ENCODE measurements at places on chromosomes 12 and 14.

- DNase-seq = peak; percentile 86
These were observed at the start of gene C12orf43 for GRCh38 chr12:121015825-121016766. Gene C12orf43, minus strand, starts transcription at chr12:121016487. Its CDS starts 13 bp downstream, at chr12:121016474.

DNA sequence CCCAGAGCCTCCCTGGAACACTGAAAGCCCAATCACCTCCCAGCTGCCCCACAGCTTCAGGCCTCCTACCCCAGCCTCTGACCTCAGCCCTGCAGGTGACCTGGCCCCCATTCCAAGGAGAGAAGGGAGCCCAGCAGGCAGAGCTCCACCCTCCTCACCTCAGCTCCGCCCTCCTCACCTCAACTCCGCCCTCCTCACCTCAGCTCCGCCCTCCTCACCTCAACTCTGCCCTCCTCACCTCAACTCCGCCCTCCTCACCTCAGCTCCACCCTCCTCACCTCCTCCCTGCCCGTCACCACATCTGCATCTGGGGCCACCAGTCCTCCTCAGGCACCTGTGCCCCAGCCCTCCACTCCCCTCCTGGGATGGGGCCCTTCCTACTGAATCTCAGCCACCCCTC lies 112.2 kb upstream of the SFSWAP start:
- DNase-seq = no peak

DNA sequence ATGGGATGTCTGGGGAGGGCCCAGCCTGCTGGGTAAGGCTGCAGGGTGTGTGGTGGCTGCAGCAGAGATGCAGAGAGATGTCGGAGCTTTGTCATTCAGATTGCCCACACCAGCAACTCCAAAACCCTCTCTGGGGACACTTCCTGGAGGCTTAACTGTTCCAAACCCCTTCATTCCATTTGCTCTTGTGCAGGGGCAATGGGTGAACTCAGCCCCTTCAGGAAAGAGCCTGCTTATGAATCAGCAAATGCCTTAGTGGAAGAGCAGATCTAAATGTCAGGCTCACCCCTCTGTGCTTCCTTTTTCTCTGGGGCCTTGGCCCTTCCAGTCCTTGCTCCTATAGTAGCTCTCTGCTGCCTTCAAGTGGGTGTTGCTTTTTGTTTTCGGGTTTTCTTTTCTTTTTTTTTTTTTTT lies 36.7 kb upstream of the GPATCH2L start:
- DNase-seq = no peak

GRCh38 chr12:27237790-27238771 lies 6.0 kb upstream of the STK38L start:
- no peak for DNase-seq

GRCh38 chr12:96872961-96873360 lies 34.1 kb upstream of the NEDD1 start:
- no peak for DNase-seq

DNA sequence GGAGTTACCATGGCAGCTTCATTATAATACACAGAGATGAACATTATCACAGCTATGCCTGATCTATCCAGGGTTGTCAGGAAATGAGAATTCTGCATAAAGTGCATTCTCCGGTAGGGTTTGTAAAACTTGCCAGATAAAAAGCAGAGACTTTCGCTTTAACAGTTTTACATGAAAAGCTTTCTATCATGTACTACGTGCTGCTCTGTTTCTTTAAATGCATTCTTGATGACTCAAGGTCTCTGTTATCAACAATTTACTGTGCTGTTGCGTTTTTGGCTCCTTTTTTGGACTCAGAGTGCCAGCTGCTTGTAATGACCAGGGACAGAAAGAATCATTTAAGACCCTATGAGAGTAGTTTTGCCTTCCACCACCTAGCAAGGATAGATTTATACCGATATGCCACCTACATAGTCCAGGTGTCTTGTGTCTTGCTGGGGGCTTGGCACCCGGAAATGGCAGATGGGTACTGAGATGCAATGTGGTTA lies 371.2 kb downstream of the BTG1 start:
- no peak for DNase-seq

GRCh38 chr14:51613416-51613815 lies 38.3 kb upstream of the FRMD6 start:
- no peak for DNase-seq

GRCh38 chr12:132159555-132160003 lies 15.3 kb downstream of the NOC4L start:
- DNase-seq = no peak

GRCh38 chr14:84409435-84409834 lies 1120.5 kb upstream of the FLRT2 start:
- no peak for DNase-seq

DNA sequence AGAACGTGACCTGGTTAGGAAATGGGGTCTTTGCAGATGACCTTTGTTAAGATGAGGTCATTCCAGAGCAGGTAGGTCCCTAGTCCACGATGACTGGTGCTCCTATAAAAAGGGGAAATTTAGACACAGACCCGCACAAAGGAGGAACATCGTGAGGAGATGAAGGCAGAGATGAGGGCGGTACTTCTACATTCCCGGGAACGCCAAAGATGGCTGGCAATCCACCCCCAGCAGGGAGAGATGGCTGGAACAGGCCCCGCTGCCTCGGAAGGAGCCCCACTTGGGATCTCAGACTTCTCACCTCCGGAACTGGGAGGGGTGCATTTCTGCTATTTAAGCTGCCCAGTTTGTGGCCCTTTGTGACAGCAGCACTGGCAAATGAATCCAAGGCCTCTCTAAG lies 85.0 kb downstream of the ITPK1 start:
- DNase-seq = no peak

DNA sequence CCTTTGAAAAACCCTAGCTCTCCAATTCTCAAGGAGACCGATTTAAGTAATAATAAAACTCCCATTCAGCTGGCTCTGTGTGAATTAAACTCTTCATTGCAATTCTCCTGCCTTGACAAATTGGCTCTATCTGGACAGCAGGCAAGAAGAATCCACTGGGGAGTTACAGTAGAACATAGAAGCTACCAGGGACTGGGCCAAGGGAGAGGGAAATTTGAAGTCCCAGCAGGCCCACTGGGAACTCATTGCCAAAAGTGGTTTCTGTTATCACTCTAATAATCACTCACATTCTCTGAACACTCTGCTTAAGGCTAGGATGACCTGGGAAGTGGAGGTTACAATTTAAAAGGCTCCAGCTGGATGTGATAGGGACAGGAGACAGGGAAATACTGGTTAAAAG lies 384.5 kb upstream of the CCDC196 start:
- DNase-seq = no peak

DNA sequence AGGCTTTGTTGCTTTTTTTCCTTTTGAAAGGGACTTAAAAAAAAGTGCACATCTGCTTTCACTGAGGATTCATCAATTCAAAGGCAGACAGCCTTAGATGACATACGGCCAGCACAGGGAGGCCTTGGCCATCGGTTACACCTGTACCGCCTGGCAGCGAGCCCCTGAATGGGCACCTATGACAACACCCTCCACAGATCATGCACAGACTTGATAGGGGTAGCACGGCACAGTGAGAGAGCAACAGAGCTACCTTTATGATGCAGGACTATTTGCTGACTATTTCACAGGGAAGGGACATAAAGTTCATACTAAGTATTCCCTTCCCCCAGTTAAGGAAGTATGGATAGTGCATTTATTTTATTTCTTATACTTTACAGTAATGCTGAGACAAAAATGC lies 137.9 kb upstream of the ARID2 start:
- no peak for DNase-seq

DNA sequence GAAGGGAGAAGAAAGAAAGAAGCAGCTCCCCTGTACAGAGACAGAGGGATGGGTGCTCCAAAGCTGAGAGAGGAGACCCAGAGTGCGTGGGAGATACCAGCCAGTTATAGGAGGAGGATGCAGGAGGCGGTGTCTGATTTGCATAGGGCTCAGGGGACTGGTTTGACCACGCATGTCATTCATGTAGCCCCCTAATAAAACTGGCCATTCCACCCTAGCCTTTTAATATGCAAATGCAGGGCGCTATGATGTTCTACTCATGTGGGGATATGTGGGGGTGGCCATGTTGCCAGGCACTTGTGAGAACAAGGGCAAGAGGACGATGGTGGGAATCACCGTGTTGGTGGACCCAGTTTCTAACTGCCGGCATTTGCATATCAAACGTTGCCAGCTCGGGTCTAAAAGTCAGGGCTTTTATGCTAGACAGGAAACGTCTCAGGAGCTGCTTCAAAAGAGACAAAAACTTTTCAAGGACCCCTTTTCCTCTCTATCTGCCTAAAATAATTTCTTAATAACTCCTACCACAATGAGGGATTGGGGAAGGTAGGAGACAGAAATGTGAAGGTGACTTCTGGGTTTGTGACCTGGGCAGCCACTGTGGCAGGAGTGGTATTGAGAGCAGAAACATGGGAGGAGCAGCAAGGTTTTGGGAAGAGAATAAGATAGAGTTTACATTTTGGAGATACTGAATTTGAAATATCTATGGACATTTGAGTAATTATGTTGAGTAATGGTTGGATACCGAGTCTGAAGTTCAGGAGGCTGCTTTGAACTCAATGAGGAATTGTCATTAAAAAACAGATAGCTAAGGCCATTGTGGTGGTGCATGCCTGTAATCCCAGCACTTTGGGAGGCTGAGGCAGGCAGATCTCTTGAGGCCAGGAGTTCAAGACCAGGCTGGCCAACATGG lies 2.2 kb upstream of the ATXN3 start:
- DNase-seq = peak; percentile 10

DNA sequence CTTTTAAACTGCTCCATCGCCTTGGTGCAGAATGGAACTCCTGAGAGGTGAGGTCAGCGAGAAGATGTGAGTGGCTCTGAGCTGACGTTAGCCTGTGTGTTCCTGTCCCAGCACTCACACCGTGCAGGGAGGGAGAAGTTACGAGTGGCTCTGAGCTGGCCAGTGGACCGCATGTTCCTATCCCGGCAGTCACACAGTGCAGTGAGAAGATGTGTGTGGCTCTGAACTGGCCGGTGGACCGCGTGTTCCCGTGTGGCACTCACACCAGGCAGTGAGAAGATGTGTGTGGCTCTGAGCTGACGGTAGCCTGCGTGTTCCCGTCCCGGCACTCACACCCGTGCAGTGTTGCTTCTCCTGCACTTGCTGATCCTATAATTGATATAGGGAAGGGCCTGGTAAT lies 59.9 kb downstream of the VCPKMT start:
- no peak for DNase-seq

- no peak for DNase-seq
These were observed 857.0 kb downstream of the DIO2 start for GRCh38 chr14:79354336-79354735.

DNA sequence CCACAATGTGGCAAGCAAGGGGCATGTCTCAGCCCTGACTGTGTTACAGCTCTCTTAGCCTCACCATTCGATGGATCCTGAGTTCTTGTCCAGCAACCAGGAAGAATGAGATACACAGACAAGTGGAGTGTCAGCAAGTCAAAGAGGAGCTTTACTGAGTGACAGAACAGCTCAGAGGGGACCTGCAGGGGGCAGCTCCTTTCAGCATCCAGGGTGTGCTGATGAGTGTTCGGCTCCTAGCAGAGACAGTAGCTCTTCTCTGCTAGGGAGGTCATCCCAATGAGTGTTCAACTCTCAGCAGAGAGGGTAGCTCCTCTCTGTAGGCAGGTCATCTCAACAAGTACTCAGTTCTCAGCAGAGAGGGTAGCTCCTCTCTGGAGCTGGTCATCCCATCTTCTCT lies 19.1 kb downstream of the SYNJ2BP start:
- no peak for DNase-seq

- no peak for DNase-seq
These were observed 4.3 kb downstream of the IRF2BPL start for GRCh38 chr14:77024171-77024691.

- peak; percentile 3 for DNase-seq
These were observed 3.5 kb downstream of the PTPN21 start for GRCh38 chr14:88551094-88551870.

DNA sequence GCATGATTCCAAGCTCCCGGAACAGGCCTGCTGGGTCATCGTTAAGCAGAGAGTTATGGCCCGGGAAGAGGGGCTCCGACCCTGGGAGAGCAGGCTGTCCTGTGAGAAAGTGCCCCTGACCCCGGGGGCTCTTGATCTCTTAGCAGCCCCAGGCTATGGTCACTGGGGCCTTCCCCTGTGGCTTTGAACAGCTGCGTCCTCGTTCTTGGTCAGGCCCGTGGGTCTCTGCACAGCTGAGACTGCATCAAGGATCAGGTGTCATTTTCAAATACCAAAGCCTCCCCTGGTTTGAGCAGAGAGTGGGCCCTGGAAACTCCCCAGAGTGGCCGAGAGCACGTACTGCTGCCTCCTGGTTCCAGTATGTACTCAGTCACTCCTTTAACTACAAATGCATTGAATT lies 114.8 kb downstream of the ESRRB start:
- no peak for DNase-seq

- DNase-seq = no peak
These were observed 429.3 kb upstream of the SOX5 start for GRCh38 chr12:24378548-24379407.

DNA sequence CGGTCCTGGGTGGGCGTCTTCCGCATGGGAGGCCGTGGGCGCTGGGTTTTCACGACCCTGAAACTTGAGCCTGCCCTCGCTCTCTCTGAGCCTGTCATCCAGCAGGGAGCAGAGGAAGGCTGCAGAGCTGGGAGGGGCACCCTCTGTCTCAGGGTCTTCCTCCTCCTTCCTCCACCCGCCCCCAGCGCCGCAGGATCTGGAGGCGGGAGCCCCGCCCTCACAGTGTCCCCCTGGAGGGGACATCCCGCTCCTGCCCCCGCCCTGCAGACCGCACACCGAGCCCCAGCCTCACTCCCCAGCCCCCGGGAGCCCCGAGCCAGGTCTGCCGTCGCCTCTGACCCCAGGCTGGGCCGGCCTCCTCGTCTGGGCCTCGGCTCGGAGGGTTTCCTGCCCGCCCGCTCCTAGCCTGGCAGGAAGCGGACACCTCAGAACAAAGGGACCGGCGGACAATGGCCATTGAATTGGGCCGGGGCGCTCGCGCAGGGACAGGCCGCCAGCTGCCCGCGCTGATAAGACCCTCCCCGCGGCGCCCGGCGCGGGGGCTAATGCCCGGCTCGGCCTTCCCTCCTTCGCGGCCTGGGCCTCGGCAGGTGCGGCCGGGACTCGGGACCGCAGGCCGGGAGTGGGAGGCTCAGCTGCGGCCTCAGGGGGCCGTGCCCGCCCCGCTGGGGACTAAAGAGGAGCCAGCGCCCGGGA lies 15.3 kb upstream of the NUDT14 start:
- no peak for DNase-seq

DNA sequence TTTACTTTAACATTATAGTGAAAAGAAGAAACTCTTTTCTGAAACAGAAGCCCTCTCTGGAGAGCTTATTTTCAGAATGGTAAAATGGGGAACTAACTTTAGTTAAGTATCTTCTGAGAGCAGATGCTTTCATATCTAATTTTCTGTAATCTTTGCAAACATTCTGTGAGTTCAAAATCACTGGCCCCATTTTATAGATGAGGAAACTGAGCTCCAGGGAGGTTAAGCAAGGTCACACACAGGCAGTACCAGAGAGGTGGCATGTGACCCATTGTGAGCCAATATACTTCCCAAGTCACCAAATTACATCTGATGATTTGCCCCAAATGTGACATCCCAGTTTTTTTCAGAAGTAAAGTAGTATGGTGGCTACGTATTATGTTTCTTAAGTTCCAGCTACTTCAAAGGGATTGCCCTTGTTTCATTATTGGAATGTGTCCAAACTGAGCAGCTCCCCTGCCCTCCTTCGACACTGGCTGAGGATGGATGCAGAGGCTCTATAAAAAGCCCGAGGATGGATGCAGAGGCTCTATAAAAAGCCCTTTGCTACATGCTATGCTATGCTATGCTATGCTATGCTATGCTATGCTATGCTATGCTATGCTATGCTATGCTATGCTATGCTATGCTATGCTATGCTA lies 36.2 kb upstream of the NUDT4 start:
- no peak for DNase-seq
